ENCODE measurements at places on chromosomes 16 and 17.
A peak's percentile ranks its signal among the peaks of the same experiment; 100 is the strongest.

- no peak for DNase-seq
These were observed 13.9 kb upstream of the KIFC3 start for GRCh38 chr16:57815987-57816745.

DNA sequence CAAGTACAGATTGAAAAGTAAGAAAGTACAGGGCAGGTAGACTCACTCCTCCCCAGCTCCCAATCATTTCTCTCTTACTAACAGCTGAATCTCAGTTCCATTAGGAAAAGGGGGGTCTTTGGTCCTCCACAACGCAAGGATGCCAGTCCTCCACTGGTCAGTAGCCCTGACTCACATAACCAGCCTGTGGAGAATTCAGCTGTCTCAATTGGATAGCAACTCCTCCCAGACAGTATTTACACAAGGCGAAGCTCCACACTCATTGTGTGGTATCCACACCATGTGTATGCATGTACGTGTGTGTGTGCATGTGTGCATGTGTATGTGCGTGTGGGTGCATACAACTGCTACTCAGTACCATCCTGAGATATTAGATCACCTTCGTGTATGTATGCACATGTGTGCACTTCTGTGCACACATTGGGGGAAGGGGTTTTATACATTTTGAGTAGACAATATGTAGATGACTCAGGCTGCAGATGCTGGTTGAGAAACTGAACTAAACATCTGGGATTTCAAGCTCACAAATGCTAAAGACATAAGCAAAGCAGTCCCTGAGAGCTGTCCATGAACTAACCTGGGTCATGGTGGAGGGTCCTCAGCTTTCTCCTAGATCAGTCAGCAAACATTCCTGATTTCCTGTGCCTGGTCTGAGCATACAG is 240.1 kb downstream of the SLC39A11 start:
- DNase-seq: no peak

DNA sequence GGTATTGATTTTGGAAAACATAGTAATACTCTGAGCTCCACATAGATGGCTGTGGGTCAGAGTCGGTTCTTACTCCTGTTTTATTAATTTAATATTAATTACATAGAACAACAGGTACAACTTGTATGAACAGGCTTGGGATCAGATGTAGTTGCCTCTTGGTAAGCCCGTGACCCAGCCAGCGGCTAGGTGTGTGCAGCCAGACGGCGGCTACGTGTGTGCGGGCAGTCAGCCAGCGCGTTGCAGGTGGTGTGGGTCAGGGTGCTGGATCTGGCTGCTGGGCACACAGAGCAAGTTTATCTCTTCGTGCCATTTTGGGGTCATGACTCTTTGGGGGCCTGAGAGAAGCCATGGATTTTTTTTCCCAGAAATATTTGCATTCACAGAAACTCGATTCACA is 30.3 kb downstream of the DBNDD1 start:
- DNase-seq: no peak

- no peak for DNase-seq
These were observed 520 bp downstream of the JPT2 start for GRCh38 chr16:1678500-1679098.

DNA sequence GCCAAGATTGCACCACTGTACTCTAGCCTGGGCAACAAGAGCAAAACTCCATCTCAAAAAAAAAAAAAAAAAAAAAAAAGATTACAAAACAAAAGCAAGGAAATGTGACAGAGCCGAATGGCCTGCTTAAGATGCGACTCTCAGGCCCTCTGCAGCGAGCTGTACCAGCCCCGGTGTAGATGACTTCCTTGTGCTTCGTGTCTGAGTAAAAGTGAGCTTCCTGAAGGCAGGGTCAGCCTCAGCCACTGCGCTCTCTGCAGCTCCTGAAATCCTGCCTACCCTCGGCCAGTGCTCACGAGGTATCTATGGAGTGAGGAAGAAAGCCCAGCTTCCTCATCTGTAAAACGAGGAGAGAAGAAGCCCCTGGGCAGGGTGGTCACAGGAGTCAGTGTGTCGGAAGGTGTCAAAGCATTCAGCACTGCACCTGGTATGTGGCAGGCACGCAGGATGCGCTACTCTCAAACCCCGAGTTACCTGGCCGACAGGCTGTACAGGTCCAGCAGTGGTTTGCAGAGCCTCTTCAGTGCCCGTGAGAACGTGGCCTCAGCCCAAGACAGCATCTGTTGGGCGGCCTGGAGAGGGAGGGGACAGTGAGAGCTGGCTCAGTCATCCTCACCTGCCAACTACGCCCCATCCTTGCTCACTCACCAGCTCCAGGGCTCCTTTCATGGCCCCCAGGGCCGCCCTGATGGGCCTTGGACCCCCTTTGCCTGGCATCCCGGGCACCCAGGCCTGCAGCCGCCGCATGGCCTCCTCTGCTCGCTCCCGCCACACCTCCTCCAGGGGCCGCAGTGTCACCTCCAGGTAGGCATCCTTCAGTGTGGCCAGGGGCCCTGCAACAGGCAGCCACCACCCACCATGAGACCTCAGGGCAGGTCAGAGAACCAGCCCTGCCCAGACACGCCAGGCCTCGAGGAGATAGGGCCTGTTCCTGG is 44.6 kb downstream of the RMI2 start:
- no peak for DNase-seq

DNA sequence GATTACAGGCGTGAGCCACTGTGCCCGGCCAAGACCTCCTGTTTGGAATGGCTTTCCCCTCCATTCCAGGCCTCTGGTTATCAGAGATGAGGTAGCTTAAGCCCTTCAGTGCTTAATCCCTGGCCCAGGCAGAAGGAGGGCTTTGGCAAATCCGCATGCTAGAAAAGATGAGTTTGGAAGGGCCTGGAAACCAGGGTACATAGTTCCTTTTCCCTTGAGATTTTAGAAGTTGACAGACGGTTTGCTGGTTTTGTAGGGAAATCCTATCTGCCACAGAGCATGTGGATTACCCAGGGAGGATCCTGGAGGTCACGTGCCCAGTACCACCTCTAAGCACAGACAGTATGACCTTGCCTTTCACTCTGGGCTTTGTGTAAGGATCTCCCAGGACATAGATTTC is 114.7 kb upstream of the CACNG3 start:
- DNase-seq: no peak

DNA sequence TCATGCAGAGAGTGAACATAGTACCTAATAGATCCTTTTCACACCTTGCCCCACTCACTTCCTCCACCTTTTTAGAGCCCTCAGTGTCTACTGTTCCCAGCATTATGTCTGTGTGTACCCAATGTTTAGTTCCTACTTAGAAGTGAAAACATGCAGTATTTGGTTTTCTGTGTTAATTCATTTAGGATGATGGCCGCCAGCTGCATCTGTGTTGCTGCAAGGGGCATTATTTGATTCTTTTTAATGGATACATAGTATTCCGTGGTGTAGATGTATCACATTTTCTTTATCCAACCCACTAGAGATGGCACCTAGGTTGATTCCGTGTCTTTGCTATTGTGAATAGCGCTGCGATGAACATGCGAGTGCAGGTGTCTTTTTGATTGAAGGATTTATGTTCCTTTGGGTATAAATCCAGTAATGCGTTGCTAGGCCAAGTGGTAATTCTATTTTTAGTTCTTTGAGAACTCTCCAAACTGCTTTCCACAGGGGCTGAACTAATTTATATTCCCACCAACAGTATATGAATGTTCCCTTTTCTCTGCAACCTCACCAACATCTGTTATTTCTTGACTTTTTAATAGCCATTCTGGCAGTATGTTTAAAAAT is 47.1 kb downstream of the HLF start:
- no peak for DNase-seq

DNA sequence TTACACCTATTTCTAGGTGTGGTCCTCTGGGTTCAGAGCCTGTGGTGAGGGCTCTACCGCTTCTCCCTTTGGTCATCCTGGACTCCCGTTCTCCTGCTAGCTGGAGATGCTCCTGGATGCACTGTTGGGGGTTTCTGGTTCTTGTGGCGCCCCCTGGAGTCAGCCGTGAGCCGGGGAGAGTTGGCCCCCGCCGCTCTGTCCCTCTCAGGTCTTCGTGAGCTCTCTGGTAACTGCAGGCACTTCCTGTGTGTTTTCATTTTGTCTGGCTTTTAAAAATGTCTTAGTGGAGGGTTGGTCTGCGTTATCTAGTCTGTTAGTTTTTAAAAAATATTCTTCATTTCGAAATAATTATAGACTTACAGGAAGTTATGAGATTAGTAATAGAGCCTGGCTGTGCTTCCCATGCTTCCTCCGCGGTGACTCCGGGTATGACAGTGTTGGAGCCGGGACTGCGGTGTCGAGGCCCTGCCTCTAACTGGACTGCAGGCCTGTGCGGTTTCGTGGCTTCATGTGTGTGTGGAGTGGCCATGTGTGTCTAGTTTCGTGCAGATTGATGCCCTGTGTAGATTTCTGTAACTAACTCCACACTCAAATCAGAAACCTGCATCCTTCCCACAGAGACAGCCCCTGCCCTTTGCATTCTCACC is 78.0 kb upstream of the ZNF750 start:
- no peak for DNase-seq

- no peak for DNase-seq
These were observed 101.6 kb downstream of the RAB11FIP4 start for GRCh38 chr17:31492880-31493655.

DNA sequence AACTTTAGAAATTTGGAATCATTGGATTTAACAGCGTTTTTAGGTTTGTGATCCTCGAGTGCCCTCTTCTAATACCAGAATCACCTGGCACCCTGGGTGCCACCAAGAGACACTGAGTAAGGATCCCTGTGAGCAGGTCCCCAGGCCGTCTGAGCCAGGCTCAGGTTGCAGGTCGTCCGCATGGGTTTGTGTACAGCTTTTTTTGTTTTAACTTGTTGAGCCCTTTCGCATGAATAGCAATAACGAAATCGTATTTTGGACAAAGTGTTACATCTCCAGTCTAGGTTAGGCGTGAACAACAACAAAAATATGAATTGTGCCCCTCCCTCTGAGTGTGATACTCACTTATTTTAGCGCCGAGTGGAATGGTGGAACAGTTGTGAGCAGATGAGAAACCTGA is 10.9 kb downstream of the USP10 start:
- DNase-seq: no peak

DNA sequence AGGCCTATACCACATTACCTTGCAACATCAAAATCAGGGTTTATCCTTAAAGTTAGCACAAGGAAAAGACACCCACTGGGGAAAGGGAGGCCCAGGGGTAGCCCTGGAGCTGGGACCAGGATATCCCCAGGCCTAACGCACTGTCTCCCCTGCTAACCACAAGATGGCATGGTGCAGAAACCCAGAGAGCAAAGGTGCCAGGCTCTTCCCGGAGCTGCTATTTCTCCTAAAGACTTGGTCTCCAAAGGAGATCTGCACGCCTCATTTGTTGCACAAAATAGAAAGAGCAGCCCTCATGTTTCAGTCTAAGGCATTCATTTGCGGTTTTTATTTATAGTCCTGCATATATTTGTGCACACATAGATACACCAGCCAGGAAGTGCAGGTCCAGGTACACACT is 408.6 kb downstream of the SOX9 start:
- no peak for DNase-seq

GRCh38 chr17:7173687-7174602 is 5.2 kb downstream of the ASGR1 start:
- DNase-seq: no peak

- no peak for DNase-seq
These were observed 6.4 kb downstream of the CUEDC1 start for GRCh38 chr17:57948555-57949420.

GRCh38 chr16:73775841-73776388 is 520.7 kb upstream of the PSMD7 start:
- no peak for DNase-seq

GRCh38 chr16:86448306-86448890 is 61.9 kb upstream of the FOXF1 start:
- DNase-seq: no peak

- DNase-seq: no peak
These were observed 188.0 kb upstream of the GSE1 start for GRCh38 chr16:85425074-85425662.

DNA sequence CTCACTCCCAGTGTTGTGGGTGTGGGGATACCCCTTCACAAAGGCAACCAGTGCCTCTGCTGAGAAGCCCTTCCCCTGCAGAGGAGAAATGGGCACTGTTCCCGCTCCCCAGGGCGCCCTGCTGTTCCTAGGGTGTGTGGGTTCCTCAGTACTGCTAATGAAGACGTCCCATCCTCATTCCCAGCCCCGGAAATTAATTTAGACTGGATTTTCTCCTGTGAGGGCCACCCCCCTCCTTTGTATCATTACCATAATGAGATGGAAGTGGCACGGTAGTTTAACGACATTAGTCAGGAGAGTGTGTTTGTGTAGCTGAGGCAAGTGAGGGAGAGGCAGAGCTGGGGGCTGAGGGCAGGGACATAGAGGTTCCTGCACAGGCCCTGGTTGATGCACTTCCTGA is 53.2 kb downstream of the PIPOX start:
- DNase-seq: peak; percentile 69

GRCh38 chr17:27246537-27246936 is 47.4 kb upstream of the WSB1 start:
- DNase-seq: no peak

GRCh38 chr17:45098869-45099616 is 33.3 kb downstream of the PLCD3 start:
- peak; percentile 70 for DNase-seq

- DNase-seq: no peak
These were observed 57.0 kb upstream of the TAC4 start for GRCh38 chr17:49904893-49905292.

GRCh38 chr16:59909262-59909661 is 1175.1 kb upstream of the GOT2 start:
- DNase-seq: no peak

DNA sequence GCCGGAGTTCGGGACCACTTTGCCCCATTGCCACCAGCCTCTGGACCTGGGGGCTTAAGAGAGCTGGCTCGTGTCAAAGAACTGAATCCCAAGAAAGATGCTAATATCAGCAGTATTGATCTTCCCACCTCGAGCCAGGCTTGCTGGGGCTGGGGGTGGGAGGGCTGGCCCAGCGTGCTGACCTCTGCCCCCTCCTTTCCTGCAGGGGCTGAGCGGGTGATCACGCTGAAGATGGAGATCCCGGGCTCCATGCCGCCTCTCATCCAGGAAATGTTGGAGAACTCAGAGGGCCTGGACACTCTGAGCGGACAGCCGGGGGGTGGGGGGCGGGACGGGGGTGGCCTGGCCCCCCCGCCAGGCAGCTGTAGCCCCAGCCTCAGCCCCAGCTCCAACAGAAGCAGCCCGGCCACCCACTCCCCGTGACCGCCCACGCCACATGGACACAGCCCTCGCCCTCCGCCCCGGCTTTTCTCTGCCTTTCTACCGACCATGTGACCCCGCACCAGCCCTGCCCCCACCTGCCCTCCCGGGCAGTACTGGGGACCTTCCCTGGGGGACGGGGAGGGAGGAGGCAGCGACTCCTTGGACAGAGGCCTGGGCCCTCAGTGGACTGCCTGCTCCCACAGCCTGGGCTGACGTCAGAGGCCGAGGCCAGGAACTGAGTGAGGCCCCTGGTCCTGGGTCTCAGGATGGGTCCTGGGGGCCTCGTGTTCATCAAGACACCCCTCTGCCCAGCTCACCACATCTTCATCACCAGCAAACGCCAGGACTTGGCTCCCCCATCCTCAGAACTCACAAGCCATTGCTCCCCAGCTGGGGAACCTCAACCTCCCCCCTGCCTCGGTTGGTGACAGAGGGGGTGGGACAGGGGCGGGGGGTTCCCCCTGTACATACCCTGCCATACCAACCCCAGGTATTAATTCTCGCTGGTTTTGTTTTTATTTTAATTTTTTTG is 8.5 kb downstream of the GJD3 start:
- no peak for DNase-seq

- no peak for DNase-seq
These were observed at the start of gene ABHD15 for GRCh38 chr17:29566473-29567303. TSS of gene ABHD15 (minus strand) at chr17:29567037. CDS start at chr17:29566966, 71 bp downstream.
